ENCODE measurements at places on chromosomes 1 and 21.

GRCh38 chr1:6220236-6220635 is 14.3 kb downstream of the RNF207 start:
- DNase-seq: no peak

GRCh38 chr21:45550522-45551210 is 8.4 kb upstream of the SLC19A1 start:
- no peak for DNase-seq

GRCh38 chr1:209769171-209769904 is 13.5 kb downstream of the TRAF3IP3 start:
- DNase-seq: peak; percentile 44

GRCh38 chr1:15994590-15995351 is 9.3 kb upstream of the SRARP start:
- DNase-seq: peak; percentile 76

DNA sequence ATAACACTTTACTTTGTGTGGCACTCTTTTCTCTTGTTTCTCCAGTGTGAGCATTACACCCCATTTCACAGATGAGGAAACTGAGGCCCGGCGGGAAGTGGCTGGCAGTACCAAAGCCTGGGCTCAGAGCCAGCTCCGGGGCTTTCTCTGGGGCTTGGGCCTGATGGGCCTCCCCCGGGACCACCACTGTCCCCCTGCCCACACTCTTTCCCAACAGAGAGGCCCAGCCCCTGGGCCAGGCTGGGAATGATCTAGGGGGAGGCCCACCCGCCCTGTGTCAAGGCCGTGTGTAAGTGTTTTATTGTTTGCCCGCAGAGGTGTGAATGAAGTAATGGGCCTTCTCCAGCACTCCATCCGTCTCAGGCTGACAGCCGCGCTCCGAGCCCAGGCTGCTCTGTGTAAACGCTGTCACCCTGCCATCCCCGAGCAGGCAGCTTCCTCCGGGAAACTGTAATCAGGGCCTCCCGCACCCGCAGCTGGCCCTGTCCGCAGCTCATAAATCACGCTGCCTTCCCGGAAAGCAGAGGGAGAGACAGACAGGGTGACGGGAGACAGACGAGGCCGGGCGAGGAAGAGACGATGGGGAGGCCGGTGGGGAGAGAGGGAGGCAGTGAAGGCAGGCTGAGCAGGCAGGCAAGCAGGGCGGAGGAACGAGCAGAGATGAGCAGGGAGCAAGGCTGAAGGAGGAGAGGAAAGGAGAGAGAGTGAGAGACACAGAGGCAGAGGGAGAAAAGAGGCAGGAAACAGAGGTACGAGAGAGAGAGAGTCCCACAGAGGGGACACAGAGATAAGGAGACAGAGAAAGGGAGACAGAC is 109.7 kb upstream of the ZBTB40 start:
- no peak for DNase-seq

DNA sequence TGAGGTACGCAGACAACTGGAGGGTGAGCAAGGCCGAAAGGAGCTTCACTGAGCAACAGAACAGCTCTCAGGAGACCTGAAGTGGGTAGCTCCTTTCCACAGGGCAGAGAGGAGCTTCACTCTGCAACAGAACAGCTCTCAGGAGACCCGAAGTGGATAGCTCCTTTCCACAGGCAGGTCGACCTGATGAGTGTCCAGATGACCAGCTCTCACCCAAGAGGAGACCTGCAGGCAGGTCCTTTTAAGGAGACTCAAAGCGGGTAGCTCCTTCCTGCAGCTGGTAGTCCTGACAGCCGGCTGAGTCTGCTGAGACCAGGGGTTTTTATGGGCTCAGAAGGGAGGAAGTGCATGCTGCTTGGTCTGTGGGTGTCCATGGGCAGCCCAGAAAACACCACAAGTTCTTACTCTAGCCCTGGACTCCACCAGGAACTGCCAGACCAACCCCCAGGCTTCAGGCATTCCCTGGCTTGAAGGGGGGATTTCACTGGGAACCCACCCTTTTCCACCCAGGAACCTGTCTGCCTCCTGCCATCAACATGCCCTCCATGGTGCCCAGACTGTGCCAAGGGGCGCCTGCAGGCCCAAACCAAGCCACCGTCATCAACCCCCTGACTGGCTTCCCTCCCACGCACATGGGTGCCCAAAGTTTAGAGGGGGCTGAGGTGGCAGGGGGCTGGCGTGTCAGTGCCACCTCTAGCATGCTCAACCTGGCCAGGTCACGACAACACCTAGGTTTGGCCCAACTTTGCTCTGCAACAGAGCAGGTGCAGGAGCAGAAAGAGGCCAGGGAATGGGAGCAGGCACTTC is 43.6 kb downstream of the ZBTB8OS start:
- DNase-seq: no peak

DNA sequence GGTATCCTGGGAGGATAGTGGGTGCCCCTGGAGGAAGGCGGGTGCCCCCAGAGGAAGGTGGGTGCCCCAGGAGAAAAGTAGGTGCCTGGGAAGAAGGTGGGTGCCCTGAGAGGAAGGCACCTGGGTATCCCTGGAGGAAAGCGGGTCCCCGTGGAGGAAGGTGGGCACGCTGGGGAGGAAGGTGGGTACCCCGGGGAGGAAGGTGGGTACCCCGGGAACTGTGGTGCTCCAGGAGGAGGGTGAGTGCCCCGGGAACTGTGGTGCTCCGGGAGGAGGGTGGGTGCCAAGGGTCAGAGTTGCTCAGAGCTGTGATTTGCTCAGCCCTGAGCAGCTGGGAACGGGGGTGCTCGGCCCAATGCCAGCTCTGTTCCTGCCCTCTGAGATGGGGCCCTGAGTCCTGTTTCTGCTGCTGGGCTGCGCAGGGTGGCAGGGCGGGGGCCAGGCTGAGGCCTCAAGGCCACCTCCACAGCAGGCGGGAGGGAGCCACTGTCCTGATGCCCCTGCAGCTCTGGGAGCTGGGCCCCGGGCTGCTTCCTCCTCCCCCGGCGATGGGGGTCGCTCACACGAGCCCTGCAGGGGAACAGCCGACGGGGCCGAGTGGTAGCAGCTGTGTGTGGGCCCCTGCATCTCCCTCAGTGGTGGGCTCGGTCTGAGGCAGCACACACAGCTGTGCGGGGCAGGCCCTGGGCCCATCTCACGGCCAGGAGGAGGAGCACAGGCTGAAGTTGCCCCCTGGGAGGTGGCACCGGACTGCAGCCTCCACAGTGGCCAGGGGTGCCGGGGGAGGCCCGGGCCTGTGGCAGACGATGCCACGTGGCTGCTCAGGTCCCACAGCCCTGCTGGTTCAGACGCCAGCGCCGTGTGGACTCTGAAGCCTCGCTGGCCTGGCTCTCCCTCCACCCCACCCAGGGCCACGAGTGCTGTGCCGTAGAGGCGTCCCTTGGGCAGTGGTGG is 57.4 kb downstream of the SLX9 start:
- DNase-seq: no peak

DNA sequence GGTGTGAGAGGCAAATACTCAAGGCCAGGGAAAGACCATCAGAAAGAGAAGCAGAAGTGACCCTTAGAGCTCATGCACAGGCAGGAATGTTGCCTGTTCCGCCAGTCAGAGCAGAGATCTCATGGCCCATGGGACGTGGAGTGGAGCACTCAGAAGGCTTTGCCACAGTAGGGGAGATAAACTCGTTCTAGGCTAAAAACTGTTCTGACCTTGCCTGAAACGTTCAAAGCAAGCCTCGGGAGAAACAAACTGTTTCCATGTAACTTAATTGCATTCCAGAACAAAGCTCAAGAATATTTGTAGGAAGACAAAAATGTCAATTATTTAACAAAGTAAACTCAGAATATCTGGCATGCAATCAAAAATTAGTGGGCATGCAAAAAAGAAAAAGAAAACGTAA is 20.7 kb upstream of the SLC19A1 start:
- no peak for DNase-seq

- peak; percentile 52 for DNase-seq
Observed at GRCh38 chr1:25906644-25907300, 553 bp upstream of the STMN1 start.

DNA sequence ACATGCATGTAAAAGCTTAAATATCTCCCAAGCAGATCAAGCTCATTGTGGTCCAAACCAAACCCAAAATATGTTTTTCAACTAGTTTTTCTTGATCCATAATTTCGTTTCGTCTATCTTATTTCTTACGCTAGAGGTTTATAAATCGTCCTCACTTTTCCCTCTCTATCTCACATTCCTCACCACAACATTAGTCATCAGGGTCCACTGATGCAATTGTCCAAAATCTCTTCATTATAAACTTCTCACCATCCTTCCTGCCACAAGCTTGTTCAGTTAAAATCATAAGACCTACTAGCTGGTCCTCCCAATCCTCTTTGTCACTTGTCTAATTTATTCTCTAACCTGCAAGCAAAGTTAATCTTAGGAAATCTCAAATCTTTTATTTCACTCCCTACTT is 173.0 kb upstream of the PALMD start:
- no peak for DNase-seq

GRCh38 chr1:210456731-210457255 is 128.1 kb downstream of the HHAT start:
- DNase-seq: no peak

DNA sequence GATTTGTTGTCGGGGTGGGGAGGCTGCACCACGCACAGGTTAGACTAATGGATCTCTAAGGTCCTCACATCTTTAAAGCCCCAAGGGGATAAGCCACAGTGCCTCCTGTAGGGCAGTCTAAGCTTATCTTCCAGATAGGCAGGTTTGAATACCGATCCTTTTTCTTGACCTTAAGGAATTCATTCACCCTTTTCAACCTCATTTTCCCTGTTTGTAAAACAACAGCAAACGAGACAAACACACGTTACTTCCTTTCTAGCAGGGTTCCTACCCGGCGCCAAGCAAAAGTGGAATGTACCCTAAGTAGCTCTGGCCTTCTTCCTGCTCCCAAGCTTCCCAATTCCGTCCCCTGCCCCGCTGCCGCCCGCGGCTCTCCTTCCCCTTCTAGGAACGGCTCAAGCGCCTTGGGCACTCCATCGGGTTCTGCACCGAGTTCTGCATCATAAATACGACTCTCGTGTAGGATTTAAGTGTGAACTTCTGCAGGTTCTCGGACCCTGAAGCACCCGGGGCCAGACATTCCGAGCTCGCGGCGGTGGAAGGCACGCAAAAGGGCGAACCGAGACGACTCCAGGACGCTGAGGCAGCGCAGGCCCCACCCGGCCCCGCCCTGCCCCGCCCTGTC is 548 bp upstream of the CDC20 start:
- no peak for DNase-seq

DNA sequence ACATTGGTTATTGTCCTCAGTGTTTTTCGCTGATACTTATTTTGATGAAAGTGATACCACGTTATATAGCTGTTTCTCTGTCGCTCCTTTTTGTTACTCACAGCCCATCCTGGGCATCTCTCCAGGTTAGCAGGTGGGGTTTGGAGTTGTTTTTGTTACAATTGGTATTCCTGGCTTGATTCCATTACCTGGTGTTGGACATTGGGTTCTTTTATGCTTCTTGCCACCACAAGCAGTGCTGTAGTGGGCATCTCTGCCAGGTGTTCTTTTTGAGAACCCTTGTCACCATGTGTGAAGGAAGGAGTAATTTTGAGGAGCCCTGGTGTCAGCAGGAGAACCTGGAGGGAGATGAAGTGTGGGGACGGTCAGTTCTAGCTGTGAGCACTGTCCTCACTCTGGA is 47.5 kb upstream of the PWP2 start:
- DNase-seq: no peak

DNA sequence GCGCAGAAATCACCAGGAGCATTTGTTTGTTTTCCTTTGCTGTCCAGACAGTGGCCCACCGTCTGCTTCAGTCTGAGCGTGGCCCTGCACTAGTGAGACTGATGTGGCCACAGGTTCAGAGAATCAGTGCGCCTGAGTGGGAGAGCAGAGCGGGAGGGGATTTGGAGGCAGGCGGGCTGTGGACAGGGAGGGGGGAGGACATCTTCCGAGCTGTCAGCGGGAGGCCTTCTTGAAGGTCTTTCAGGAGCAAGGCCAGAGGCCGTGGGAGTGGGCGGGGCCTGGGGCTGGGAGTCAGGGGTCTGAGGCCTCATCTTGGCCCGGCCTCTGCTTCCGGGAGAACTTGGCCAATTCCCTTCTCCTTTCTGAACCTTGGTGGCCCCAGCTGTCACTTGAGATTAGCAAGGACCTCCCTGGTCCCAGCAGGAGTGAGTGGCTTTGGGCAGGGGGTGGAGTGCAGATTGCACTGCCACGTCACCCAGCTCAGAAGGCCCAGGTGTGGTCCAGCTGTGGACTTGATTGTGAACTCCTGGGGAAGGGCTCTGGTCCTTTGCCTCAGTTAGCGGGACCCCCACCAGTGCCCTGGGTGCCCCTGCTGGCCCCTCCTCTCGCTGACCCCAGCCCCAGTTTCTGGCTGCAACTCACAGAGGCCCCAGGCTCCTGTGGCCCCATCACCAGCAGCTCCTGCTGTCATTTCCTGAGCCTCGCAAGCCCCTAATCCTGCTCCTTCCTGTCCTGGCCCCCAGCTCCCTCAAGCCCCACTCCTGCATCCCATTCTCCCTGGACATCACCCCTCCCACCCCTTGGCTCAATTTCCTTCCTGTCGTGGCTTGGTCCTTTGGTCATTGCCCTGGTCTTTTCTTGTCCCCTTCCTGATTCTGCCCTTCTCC is 8.4 kb downstream of the TNFRSF1B start:
- DNase-seq: no peak

GRCh38 chr21:41831866-41832595 is 47.1 kb downstream of the PRDM15 start:
- no peak for DNase-seq

DNA sequence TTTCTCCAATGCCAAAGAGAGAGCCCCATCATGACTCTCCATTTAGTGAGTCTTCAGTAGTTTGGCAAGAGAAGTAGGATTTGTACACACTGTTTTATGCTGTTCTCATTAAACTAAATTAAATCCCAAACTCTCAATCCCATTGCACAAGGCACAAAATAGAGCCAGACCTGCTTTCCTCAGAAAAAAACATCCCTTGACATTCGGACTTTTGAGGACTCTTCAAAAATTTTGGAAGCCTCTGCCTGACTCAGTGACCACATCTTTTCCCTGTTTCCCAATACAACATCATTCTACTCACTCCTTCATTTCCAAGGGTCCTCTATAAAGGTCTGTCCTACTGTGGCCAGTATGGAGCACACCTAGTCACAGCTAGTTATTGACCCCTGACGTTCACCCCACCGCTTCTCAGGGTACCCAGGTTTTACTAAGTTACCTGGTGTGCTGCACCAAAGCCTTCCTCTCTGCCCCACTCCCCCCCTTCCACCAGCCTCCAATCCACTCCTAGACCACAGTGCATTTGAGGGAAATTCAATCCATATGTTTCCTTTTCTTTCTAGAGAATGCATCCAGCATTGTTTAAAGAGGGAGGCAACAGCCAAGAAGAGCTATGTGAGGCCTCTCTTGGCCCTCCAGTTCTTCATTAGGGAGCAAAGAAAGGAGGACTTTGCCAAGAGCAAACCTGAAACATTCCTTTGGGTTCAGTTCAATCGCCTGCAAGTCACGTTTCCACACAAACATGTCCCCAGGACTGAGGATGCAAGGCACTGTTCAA is 428.7 kb downstream of the PLPP3 start:
- no peak for DNase-seq
